Caudate nucleus (tissue), 63 donors: ENCODE measurements at places on chromosomes 16 and 17.

- no peak for DNase-seq
Measured at GRCh38 chr17:28295677-28296578, 23.1 kb upstream of the TMEM97 start.

GRCh38 chr17:44144966-44145739, 3.4 kb downstream of the HROB start:
- no peak for DNase-seq

- no peak for DNase-seq
Measured at GRCh38 chr16:16120382-16121184, 102.7 kb downstream of the ABCC6 start.

- DNase-seq: no peak
Measured at GRCh38 chr16:23248261-23249194, 53.6 kb upstream of the SCNN1B start.

DNA sequence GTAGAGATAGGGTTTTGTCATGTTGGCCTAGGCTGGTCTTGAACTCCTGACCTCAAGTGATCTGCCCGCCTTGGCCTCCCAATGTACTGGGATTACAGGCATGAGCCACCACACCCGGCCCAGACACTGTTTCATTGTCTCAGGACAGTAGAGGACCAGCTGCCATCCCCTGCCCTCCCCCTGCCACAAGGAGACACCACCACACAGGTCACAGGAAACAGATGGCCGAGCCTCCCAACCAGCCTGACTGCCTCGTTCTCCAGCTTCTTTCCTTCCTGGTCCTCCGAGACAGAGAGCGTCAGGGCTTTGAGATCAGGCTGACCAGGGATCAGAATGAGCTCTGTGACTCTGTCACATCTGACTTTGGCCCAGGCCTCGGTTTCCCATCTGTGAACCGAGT, 20.8 kb upstream of the RNPS1 start:
- DNase-seq: no peak
